ENCODE measurements at places on chromosomes 12 and 14.

GRCh38 chr14:94056579-94057308, 24.3 kb downstream of the DDX24 start:
- DNase-seq, result no peak

- no peak for DNase-seq
Measured at GRCh38 chr12:6818222-6818621, 3.4 kb upstream of the GPR162 start.

GRCh38 chr14:55019968-55020554, 6.8 kb downstream of the WDHD1 start:
- no peak for DNase-seq

DNA sequence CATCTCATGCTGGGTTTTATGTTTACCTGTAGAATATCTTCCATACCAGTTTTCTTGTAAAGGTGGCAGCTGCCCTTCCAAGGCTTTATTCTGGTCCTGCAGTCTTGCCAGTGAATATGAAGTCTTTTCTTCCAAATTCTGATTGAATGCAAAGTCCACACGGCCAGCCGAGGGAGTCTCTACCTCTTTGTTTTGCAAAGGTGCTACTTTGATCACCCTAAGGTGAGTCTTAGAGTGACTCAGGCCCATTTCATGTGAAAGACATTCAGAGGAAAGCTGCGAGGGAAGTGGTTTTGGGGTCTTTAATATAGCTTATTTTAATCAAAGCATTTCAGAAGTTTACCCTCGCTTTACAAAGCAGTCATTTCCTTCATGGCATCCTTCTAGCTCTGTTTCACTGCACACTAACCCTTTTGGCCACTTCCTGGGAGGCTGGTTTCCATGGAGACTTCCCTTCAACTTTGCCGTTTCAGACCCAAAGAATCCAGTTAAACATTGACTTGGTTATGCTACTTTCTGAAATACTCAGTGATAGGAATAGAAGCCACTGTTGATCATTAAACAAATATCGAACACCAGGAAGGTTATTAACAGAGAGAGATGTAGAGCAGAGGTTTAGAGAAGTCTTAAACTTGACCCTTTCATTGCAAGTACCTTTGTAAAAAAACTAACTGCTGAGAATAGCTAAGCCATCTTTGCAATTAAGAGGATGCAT, at the start of gene CCDC198:
Gene CCDC198 (minus strand): TSS at position 391 of the 715 bp plus-strand sequence. CDS start 142 bp downstream, at position 249.
- DNase-seq, result no peak

- no peak for DNase-seq
Measured at GRCh38 chr12:57832966-57833365, 13.6 kb downstream of the CTDSP2 start.

DNA sequence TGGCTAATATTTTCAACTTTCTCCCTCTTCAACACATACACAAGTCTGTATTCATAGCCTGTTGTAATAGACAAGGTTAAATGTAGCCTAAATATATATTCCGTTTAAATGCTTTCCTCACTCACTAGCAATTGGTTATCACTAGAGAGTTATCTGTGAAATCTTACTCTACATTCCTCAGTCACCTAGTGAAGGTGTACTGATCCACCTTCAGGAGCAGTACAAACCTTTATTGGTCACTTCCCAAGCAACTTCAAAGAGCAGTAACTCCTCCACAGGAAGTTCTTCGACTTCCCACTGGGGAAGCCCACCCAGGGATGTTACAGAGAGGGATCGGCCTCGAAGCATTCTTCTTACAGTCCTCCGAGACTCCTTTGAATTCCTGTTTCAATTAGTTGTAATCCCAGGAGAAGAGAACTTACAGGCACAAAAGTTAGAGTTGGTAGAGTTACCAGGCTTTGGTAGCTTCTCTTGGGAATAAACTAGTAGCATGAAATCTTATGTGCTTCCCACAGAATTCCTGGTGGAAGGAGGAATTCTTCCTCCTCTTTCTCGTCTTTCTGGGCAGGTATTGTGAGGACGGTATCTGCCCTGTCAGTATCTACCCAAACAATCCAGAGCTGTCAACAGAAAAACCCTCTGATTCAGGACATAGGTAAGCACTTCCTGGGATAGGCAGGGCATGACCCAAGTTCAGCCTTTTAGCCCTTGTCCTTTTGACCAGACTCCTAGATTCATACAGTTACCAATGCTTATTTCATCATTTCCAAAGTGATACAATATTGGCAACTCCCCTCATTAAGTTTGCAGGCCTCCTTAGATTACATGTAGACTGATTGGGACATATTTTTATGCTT, at the start of gene GYS2:
Gene GYS2 (minus strand): TSS at position 603 of the 857 bp plus-strand sequence. CDS start 255 bp downstream, at position 348.
- no peak for DNase-seq

DNA sequence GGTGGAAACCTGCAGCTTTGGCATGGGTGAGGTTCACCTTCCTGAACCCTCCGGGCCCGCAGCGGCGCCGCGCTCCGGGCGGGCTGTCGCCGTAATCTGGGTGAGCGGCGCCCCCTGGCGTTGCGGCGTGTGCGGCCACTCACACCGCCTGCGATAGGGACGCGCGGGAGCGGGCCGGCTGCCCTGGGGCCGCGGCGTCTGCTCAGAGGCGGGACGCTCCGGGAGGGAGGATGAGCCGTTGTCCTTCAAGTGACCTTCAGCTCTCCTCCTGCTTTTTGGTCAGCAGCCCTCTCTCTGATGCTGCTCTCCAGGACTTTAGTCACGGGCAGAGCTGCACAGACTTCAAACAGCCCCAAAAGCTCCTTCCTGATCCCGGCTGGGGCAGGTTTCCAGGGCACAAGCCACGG, 211.7 kb upstream of the FKBP4 start:
- peak; percentile 70 for DNase-seq

GRCh38 chr12:21665816-21666215, 8.2 kb upstream of the LDHB start:
- DNase-seq, result no peak

DNA sequence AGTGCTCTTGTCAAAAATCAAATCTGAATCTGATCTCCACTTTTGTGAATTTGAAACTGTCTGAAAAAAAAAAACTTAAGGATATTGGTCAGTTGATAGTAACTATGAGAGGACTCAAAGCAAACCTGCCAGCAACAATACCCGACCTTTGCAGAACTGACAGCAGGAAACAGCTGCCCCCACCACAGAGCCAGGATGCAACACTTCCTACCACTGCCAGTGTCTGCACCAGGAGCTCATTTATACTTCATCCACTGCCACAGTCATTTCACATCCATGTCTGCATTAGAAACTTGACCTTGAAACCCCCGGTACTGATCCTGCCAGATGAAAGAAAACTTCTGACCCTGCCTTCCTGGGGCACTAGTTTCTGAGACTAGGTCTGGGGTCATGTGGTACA, 27.4 kb upstream of the RXYLT1 start:
- DNase-seq, result no peak

DNA sequence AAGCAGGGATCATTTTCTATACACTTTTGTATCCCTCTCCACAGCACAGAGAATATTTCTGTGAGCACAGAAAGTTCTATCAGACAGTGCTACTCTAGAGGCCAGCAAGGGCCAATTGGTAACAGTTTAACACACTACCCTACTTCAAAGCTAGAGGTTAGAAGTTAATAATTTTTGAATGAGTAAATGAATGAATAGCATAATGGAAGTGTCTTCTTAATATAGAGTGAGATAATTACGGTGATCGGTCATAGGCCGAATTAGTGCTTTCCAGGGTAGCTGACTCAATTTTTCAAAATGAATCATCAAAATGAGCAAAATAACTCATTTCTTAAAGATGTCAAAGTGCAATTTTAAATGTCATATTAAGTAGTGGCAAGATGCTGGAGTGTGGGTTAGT, 67.0 kb upstream of the CCDC198 start:
- no peak for DNase-seq

- DNase-seq, result no peak
Measured at GRCh38 chr12:6494258-6494743, 399 bp downstream of the NCAPD2 start.

DNA sequence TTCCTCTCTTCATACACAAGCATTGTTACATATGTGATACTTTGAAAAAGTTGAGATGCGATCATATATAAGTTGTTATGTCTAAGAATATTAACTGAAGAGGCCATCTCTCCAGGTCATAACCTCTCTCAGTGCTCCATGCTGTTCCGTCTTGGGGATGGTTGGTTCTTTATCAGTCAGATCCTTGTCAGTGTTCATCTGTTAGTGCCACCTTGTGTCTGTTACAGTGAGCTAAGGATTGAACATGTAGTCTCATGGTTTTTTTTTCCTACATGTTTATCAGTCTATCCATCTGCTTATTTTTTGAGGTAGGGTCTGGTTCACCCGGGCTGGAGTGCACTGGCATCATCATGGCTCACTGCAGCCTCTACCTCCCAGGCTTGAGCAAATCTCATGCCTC, 30.5 kb downstream of the EP400 start:
- no peak for DNase-seq

- DNase-seq, result no peak
Measured at GRCh38 chr12:51886021-51886710, 1.7 kb upstream of the ANKRD33 start.

DNA sequence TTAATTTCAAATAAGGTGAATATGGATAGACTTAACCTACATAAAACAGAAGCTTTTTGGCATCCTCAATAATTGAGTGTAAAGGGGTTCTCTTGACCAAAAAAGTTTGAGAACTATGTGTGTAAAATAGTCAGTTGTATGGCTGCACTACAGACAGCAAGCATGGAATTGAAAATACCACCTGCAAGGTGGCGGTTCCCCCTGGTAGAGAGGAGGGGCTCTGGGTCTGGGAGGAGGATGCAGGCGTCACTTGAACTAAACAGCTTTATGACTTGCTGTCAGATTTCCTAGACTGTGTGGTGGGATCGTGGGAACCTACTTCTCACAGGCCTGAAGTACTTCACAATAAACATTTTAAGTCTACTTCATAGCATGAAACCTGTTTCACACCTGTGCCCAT, 6.3 kb downstream of the EVL start:
- no peak for DNase-seq

GRCh38 chr14:105836160-105836559, 309.8 kb downstream of the TMEM121 start:
- DNase-seq, result no peak

- DNase-seq, result no peak
Measured at GRCh38 chr14:104593710-104594136, 10.8 kb downstream of the TMEM179 start.

GRCh38 chr12:129064209-129064855, 211.1 kb downstream of the GLT1D1 start:
- no peak for DNase-seq

DNA sequence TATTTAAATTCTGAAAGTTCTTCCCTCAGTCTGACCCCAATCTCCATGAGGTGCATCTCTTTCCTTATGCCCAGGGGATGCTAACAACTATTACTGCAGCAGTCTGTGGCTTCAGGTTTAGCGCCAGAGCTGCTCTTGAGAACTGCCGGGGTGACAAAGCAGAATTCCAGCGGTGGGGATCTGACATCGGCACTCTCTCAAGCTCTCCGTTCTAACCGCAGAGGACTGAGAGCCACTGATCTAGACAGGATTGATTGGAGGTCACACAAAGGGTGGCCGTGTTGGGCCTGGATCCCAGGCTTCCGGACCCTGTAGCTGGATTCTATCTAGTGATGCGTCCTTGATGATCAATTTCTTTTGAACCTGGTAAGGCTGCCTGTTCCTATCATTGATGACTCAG, 155.6 kb upstream of the TMEM132C start:
- no peak for DNase-seq

DNA sequence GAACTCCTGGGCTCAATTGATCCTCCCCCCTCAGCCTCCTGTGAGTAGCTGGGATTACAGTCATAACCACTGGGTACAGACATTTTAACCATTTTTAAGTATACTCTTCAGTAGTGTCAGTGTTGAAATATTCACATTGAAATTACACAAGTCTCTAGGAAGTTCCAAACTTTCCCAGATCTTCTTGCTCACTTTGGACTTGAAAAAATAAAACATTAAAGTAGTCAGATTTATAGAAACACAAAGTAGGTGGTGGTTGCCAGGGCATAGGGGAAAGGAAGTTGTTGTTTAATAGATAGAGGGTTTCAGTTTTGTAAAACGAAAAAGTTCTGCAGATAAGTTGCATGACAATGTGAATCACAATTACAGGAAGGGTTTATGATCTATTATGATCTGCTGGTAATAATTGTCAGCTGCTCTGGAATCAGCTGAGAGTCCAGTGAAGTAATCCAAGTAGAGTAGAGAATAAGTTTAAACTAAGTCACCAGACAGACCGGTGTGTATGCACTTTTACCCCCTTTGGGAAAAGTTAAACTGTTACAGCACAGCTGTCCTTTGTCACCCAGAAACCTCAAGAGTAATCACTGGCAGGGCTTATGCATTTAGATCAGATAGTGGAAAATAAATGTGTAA, 27.4 kb downstream of the PCNX1 start:
- no peak for DNase-seq

GRCh38 chr12:27367078-27367477, 34.4 kb downstream of the BMAL2 start:
- DNase-seq, result no peak

DNA sequence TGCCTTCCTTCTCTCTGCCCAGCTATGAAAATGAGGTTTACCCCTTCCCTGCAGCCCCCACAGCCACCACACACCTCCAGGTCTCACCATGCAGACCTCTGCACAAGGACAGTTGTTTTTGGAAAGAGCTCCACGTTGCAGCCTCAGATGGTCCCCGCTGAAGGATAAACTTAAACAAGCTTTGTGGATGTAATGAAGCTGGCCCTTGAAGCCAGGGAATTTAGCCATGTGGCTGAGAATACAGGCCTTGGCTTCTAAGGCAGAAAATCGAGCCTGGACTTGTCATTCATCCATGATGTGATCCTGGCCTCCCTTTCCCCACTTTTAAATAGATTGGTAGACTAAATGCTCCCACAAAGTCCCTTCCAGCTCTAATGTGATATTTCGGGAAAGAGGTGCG, 79.4 kb downstream of the TBX3 start:
- DNase-seq, result no peak

Data from activated T-cell treated with anti-CD3 and anti-CD28 coated beads for 48 hours (primary cell).